Cerebellum (tissue), 4 donors: ENCODE measurements at places on chromosomes 1 and 21.

GRCh38 chr1:6803357-6803756 lies 18.1 kb downstream of the CAMTA1 start:
- no peak for DNase-seq

- no peak for DNase-seq
Observed at GRCh38 chr21:28074676-28075075, 918.0 kb downstream of the LTN1 start.

DNA sequence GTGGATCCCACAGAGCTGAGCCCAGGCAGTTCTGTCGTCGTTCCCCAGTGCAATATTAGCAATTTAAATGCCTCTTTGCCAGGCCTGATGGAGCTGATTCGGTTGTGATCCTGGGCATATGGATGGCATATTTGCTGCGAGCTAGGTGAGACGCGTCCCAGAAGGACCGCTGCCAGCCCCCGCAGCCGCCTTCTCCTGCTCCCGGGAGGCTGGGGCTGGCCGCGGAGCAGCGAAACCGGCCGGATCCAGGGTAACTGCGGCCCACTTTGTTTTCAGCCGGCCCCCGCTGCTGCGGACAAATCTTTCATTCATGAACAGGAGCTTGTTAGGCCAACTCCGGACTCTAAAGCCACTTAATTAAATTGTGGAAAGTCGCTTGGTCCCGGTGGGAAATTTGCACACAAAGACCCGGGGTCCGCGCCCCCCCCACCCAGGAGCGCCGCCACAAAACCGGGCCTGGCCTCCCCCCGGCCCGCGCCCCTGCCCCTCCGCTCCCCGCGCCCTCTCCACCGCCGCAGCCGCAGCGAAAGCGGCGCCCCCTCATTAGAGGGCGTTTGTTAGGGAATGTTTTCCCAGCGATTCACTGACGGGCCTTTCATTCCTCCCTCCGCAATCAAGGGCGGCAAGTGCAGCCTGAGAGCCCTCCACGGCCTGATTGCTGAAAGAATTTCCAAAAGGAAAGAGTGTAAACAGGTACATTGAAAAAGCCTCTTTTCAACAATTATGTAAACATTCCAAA lies 383.3 kb downstream of the RRAGC start:
- peak; percentile 4 for DNase-seq

GRCh38 chr21:36698385-36698980 lies 432 bp upstream of the SIM2 start:
- DNase-seq: no peak

- DNase-seq: no peak
Observed at GRCh38 chr1:65478379-65479026, 58.0 kb downstream of the LEPR start.

DNA sequence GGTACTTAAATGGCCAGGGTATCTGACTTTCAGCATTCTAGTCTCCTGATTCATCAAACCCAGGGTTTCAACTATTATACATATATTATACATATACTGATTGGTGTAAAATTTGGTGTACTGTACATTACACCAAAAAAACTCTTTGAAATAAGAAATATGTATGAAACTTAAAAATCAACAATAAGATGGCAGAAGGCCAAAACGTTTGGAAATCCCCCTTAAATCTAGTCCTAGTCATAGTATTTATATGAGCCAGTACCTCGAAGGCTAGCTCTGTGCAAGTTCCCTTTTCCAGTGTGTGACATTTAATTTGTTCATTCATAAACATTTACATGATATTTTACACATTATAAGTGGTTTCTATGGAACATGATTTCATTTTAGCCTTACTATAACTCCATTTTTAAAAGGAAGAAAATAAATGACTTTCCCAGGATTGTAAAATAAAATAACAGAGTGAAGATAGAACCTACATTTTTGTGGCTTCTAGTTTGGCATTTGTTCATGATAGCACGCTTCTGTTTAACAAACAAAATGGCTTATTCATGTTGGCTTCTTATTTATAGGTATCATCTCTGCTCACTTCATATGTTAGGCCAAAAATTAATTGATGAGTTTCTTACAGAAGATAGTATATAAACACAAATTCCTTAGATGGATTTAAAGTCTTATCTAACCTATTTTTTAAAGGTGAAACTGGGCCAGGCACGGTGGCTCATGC lies 18.8 kb upstream of the ZNF281 start:
- no peak for DNase-seq

GRCh38 chr21:46386734-46387088 lies 62.8 kb downstream of the PCNT start:
- DNase-seq: no peak

DNA sequence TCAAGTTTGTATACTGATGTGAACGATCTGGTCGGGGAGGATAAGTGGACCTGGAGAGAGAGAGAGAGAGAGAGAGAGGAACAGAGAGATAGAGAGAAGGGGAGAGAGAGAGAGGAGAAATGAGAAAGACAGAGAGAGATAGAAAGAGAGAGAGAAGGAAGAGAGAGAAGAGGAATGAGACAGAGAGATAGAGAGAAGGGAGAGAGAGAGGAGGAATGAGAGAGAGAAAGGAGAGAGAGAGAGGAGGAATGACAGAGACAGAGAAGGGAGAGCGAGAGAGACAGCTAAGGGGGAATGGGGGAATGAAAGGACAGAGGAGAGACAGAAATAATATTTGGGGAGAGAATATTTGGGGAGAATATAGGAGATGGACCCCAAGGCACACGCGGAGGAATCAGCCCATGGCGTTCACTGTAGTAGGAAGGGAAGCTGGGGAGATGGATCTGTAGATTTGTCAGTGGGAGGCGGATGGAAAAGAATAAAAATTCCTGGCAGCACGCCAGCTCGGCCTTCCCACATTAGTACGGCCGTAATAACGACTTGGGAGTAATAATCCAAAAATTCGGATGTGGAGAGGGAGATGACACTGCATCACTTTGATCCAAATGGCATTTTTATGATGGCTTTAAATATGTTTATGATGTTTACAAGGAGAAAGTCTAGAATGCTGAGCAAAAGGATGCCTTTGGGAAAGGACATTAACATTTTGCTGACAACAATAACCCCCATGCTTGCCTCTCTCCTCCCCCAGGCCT lies 159.8 kb upstream of the KCNJ6 start:
- DNase-seq: no peak

DNA sequence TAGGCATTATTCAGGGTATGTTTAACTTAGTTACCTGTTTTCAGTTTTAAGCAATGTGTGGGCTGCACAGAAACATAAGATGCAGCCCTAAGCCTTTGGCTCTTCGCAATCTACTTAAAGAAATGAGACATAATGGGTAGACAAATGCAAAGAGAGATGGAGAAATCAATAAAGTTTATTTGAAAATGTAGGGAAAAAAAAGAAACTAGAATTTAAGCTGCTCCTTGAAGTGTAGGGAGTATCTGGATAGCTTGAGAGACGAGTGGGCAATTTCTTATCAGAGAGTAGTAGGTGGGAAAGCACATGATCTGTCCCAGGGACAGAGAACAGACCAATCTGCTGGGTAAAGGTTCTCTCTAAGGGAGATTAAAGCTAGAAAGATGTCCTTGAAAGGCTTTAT lies 8.9 kb downstream of the WNT2B start:
- DNase-seq: no peak

GRCh38 chr1:174743654-174744561 lies 255.8 kb upstream of the CACYBP start:
- DNase-seq: peak; percentile 61

DNA sequence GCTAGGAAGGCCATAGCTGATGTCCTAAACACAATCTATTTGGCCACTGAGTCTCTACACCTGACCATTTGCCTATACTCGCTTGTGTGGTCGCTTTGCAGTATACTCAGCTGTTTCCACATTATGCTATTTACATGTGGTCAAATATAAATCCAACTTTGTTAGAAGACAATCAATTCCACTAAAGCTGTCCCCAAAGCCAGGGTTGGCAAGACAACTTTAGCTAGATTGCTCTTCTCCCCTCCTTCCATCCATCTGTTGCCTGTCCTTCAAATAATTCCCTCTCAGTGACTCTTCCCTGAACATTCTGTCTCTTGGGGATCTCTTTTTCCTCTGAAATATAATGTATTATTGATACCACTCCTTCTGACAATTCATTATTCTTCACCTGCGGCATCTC lies 30.1 kb downstream of the AVPR1B start:
- DNase-seq: no peak

DNA sequence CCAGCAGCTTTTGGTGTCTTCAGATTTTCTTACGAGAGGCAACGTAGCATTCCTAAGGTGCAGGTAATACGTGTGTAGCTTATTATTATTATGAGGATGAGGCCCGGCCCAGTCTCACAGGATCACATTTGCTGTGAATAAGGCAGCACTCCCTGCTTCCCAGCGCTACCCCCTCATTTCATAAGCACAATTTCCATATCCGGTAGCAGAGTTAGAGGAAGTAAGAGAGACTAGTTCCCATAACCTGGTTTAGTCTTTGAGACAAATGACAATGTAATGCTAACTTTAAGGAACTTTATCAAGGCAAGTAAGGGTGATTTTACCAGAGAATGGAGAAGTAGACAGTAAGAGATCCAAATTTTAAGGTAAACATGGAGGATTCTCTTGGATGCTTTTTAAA lies 14.6 kb upstream of the LMO4 start:
- no peak for DNase-seq

- DNase-seq: no peak
Observed at GRCh38 chr1:175150596-175151319, 41.8 kb downstream of the KIAA0040 start.

GRCh38 chr1:86455073-86455472 lies 13.7 kb upstream of the CLCA1 start:
- no peak for DNase-seq

- DNase-seq: no peak
Observed at GRCh38 chr1:163655565-163655964, 333.8 kb downstream of the NUF2 start.

DNA sequence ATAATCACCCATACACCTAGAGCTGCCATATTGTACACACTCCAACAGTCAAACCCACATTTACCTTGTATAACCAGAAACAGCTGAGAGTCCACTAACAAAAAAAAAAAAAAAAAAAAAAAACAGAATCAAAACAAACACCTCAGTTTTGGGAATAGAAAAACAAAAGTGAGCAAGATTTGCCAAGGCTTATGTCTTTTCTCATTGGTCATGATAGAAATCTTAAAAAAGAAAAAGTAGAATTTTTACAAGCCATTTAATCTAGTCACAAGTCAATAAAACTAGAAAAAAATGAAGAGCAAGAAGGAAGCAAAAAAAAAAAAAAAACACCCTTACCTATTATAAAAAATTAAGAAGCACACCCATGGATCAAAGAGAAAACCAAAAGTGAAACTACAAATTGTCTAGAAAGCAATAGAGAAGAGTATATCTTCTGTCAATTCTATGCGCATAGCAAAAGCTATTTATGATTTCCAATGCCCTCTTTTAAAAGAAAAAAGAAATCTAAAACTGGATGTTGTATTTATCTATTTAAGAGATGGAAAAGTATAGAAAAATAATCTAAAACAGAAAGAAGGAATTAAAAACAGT lies 113.2 kb upstream of the GALNT2 start:
- no peak for DNase-seq

DNA sequence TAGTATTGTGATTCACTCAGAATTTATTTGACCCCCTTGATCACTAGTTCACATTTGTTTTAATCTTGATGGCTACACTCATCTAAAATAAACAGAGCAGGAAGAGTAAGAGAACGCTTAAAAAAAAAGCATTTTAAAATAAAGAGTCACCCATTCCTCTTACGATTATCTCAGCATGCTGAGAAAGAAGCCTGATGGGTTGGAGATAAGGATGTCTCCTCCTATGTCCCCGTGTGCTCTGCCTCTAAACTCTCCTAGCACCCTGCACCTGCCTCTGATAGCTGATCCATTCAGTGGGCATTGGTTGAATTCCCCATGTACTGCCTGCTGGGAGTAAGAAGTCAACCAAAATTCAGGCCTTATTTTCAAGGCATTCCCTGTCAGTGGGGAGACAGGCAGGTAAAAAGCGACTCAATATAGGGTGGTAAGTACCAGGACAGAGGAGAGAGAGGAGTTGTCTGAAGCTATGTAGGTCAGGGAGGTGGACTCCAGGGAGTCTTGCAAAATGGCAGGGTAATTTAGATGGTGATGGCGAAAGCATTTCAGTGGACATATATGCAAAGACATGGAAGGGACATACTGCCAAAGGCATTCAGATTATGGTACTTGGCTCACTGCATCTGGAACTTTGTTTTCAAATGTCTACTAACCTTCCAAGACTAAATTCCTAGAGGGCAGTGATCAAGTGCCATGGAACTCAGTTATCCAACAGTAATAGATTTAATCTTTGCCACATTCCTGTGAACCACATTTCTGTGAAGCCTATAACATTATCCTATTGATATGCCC lies 18.4 kb downstream of the ELAVL4 start:
- no peak for DNase-seq

DNA sequence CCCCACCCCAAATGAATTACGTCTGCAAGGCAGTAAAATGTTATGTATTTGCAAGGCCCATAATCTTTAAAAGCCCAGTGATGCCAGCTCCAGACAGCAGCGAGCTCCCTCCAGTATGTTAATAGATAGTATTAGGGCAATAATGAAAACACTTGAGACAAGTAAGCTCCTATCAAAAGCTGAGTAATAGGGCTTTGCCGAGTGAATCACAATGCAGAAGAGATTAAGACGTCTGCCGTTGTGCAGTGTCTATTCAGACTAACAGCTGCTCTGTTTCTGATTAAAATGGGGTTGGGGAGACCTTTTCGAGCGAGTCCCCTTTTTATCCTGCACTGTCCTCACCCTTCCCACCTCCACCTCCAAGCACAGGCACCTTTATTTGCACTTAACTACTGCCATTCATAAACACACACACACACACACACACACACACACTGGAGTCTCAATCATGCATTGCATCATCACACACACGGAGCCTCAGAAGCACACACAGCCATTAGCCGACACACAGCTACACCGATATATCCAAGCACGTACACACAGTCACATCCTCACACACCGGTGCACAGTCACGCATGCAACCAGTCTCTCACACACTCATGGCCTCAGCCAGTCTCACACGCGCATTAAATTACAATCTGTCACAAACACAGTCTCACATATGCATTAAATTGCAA lies 46.0 kb upstream of the FOXO6 start:
- DNase-seq: no peak

GRCh38 chr21:31873696-31874599 lies 1.1 kb downstream of the HUNK start:
- DNase-seq: no peak

GRCh38 chr1:156359973-156360372 lies 9.0 kb upstream of the RHBG start:
- DNase-seq: no peak

DNA sequence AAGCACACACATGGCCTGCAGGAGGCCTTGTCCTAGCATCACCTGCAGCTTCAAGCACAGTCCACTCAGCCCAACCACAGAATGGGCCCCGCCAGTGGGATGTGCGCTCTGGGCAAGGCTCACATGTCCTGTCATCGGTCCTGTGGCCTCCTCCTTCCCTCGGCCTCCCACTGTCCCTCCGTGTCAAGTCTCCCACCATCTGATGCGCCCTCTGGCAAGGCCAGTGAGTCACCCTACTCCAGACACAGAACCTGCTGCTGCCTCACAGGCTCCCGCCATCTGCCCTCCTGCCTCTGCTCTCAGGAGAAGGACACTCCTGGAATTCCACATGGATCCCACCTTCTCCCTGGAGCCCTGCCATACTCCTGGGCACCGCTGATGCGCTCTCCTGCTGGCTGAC lies 14.2 kb downstream of the KCNAB2 start:
- no peak for DNase-seq

- no peak for DNase-seq
Observed at GRCh38 chr1:58059789-58060188, 486.7 kb downstream of the OMA1 start.

GRCh38 chr1:115330480-115331013 lies 7.5 kb downstream of the NGF start:
- no peak for DNase-seq

- DNase-seq: no peak
Observed at GRCh38 chr1:200179781-200180160, 152.3 kb downstream of the NR5A2 start.

GRCh38 chr1:88291611-88292354 lies 392.3 kb upstream of the PKN2 start:
- DNase-seq: peak; percentile 17
